ENCODE measurements at places on chromosomes 6 and 20. TPM values are rescaled to one million over a fixed set of nuclear protein-coding genes. Genes with fewer than 3 reads are reported as not detected.

GRCh38 chr6:133985970-133986369 is 32.9 kb downstream of the TBPL1 start:
- peak; percentile 10 for DNase-seq

- peak; percentile 12 for DNase-seq
These were observed 12.5 kb downstream of the PLCB1 start for GRCh38 chr20:8144282-8145245.

Gene FOXC1
- 0.16 TPM for total RNA-seq

DNA sequence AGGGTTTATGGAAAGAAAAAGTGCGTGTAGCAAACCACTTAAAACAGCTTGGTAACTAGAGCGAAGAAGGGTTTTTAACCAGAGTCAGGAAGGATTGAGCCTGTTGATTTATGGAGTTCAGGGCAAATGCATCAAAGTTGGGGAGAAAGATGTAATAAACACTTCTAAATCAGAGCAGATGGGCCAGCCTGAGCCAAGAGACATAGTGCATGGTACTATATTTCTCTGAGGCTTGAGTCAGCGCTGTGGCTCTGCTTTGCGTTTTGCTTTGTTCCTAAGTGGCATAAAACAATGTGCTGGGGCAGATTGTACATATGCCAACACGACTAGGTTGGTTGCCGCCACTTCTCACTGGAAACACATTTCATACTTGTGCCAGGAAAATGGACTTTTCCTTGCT is 111.3 kb downstream of the BCKDHB start:
- DNase-seq = no peak

Gene OARD1
- 45.8 TPM for total RNA-seq

- DNase-seq = no peak
These were observed 74.8 kb downstream of the IYD start for GRCh38 chr6:150443621-150444020.

GRCh38 chr6:132675002-132675401 is 16.0 kb upstream of the TAAR1 start:
- no peak for DNase-seq

- no peak for DNase-seq
These were observed 295.4 kb downstream of the TFAP2C start for GRCh38 chr20:56924292-56925081.

GRCh38 chr20:50745634-50746137 is 14.3 kb downstream of the PARD6B start:
- DNase-seq = no peak

Gene HTR1E
- total RNA-seq = not detected

Gene RNF144B
- 1.9 TPM for total RNA-seq

- no peak for DNase-seq
These were observed 188.6 kb downstream of the TFAP2B start for GRCh38 chr6:51007237-51007636.

DNA sequence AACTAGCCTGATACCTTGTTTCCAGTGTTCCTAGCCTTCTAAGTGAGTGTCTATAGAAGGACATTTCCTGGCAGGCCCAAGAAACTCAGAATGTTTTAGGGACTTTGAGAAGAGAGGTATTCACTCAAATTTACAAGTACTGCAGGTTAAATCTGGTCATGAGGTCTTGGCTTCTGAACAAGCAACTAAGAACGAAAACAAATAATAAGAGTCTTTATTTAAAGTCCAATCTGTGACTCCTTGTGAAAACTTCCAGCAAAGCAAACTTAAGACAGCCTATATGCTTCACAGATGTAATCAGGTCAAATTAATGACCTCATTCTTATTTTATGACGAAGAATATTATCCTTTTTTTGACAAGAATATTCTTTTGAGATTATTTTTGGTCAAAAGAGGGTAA is 79.4 kb upstream of the PRSS16 start:
- no peak for DNase-seq

GRCh38 chr20:59848182-59848581 is 85.3 kb downstream of the SYCP2 start:
- no peak for DNase-seq

DNA sequence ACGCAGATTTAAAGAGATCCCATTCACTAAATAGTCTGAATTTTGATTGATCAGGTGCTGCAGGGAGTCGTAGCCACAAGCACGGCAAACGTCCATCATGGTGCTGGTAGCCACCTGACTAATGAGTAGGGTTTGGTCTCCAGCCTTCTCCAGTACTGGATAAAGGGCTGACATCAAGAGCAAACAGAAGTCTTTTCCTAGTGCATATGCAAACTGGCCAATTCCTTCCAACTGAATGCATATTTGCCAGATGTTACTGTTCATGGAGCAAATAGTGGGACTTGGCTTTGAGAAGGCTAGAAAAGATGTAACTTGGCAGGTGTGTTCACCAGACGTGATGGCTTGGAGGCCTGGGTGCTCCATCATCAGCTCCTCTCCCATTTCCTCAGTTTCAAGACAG is 21.6 kb downstream of the TTI1 start:
- no peak for DNase-seq

DNA sequence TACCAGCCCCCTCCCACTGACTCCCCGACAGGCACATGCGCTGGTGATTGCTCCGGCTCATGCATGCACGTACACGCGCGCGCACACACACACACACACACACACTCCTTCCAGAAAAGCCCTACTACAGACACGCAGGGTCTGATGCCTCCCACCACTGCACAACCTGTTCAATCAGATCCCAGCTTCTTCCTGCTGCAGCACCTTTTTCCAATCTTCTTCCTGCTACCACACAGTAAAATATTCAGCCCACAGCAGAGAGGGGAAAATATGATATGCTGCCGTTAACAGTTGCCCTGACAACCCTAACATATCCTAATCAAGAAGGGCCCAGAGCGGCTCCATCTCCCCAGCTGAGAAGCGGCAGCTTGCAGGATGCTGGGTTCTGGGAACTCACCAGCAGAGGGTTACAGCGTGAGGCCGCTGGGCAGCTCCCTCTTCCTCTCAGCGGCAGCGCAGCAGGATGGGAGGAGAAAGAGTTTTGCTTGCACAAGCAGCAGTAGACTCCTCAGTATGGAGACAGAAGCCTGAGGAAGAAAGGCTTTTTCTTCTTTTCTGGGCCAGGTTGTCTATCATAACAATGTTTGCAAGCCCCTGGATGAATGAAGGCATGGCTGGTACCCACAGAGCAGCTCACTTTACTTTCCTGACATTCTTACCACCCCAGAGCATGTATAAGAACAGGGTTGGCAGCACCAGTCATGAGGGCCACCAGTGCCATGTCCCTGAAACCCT is 23.9 kb downstream of the MAP7 start:
- peak; percentile 54 for DNase-seq

GRCh38 chr6:87827346-87827745 is 125.3 kb upstream of the AKIRIN2 start:
- DNase-seq = no peak

- DNase-seq = no peak
These were observed 1.6 kb upstream of the ZFP64 start for GRCh38 chr20:52193133-52193532.

- DNase-seq = no peak
These were observed 11.5 kb upstream of the PREX1 start for GRCh38 chr20:48839154-48839917.

Gene TMX4
- 21.2 TPM for total RNA-seq

Gene TDRD6
- total RNA-seq = not detected

DNA sequence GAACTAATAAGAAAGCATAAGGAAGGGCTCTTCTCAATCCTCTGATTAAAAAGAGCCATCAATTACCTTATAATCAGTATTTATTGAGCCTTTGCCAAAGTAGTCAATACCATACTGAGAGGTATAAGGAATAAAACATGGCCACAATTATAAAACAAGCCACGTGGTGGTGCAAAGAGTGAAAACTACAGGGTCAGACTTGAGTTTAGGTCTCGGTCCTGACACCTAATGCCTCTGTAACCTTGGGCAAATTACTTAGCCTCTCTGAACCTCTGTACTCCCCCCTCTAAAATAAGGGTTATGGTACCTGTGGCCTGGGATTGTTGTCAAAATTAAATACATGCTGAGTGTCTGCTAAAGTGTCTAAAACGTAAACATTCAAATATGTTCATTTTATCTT is 11.8 kb downstream of the TRIM10 start:
- DNase-seq = no peak

DNA sequence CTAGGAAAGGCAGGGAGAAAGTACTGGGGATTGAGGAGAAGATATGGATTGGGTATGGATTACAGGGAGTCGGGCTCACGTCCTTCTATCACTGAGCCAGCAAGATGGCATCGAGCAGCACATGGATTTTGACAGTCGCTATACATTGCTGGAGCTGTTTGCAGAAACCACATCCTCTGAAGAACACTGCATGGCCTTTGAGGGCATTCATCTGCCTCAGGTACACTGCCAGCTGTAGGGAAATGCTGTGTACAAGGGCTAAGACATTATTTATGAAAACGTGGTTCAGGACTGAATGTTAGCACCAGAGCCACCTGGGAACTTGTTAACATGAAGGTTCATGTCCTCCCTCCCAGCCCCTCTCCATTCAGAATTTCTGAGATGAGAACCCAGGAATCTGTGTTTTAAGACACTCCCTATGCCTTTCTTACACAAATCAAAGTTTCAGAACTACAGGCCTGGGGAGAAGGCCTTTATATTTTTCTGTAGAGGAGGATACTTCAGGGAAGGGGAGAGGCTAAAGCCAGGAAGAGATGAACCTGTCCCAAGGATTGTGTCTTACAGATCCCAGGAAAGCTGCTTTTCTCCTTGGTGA is 3.5 kb downstream of the CUL9 start:
- DNase-seq = peak; percentile 31

DNA sequence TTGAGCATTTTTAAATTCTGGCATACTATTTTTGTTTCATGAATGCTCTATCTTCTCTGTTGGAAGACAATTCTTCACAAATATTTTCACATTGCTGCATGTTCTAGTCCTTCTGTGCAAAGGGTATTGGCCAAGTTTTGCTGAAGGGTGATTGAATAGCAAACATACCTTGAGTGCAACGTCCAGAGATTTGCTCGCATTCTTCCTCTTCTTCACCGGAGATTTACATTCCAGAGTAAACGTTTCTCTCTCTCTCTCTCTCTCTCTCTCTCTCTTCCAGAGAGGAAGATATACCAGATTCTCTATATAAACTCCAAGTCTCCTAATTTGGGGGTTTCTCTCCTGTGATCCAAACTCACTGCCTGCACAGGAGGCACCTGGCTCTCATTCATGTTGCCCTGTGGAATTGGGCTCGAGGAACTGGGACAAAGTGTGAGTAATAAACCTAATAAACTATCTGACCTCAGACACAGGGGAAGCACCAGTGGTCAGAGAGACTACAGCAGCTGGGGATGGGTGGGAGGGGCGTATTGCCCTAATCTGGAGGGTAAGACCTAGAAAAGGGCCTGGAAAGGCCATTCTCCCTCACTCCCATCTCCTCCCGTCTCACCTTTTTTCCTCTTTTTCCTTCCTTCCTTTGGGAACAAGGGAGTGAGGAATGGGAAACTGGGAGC is 1.1 kb upstream of the TREML1 start:
- DNase-seq = no peak

DNA sequence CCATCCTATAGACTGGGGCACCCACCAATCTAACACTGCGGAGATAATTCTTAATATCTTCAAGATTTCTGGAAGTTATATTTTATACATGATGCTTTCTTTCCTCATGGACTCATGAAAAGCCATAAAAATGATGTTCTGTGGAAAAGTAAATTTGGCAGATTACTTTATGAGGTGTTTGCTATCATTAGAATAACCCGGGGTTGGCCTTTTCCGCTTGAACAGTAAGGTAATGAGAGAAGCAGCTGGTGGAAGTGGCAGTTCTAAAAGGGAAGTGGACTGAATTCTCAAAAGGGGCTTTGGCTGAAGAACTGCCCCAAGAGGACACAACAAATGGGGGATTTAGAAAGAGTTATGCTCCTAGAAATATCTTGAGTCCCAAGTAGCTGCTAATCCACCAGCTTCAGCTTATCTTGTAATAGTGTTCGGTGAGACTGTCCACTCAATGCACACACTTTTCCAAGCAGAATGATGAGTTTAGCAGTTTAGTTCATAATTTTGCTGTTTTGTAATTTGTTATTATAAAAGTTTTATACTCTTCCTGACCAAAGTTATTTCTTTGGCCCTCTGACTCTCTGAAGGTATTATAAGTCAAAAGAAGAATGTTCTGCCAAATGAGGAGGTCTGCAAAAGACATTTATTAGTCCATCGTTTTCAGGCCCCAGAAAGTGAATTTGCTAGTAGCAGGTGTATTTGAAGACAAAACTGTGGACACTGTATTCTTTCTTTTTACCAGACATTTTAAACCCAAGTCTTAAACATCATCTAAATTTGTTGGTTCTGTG is 2.9 kb downstream of the ISM1 start:
- no peak for DNase-seq

DNA sequence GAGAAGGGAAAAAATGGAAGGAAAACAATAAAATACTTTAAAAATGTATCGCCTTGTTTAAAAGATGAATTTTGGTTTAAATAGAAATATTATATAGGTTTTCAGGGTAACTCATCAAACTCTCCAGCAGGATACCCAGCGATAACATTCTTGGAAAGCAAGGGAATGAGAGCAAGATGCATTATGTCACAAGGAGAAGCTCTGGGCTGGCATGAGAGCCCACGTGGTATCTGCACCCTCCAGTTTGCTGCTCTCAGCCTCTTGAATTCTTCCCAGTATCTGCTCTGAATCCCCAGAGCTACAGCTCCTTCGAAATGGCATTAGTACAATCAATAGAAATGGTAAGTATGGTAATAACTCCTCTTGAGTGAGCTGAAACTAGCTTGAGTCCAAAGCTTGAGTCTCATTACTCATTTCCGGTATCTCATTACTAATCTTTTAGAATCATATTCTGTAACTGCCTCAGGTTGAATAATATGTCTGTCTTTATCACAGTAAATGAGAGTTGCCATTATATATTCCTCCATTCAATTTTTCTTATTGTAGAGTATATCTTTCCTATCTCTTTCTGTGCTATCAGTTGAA is 4.9 kb upstream of the TMEM242 start:
- DNase-seq = no peak

Gene ZKSCAN3
- 2.3 TPM for total RNA-seq

DNA sequence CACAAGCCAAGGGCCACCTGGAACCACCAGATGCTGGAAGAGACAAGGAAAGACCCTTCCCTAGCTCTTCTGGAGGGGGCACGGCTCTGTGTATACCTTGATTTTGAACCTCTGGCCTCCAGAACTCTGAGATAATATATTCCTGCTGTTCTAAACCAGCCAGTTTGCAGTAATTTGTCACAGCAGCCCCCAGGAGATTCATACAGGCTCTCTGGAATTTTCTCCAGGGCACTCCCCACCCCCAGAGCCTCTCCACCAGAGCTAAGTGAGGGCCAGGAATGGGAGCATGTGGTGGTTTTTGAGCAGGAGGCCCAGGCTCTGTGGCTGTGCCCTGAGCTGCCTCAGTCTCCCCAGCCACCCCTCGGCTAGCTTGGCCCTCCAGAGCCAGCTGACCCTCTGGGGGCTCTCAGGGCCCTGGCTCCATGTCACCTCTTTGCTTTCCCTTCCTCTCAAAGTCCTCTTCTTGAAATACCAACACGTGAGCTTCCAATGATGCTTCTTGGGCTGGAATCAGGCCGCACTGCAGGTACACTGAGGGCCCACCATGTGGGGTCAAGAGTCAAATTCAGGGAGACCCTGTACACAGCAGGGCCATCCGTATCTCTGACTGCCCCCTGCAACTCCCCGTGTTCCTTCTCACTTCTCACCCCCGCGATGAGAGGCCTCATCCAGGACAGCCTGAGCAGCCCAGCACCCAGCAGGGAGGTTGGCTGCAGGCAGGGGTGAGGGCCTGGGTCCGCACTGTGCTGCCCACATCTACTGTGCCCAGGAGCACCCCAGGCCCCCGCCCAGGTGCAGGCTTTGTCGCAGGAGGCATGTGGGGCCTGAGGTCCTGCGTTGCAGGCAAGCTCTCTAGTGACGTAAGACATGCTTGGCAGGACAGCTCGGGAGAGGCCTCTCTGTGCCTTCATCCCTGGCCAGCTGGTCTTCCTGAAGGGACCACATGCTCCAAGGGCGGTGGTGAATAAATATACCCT is 155.5 kb downstream of the ANKRD60 start:
- no peak for DNase-seq

GRCh38 chr6:170031684-170032121 is 259.2 kb downstream of the DLL1 start:
- DNase-seq = no peak
